Stimulated activated CD4-positive, alpha-beta T cell treated with anti-CD3 and anti-CD28 coated beads, Interleukin-1b, Interleukin-23, amount 100 ng/mL, for 1 hour (primary cell): ENCODE measurements at places on chromosomes 5 and 9.

DNA sequence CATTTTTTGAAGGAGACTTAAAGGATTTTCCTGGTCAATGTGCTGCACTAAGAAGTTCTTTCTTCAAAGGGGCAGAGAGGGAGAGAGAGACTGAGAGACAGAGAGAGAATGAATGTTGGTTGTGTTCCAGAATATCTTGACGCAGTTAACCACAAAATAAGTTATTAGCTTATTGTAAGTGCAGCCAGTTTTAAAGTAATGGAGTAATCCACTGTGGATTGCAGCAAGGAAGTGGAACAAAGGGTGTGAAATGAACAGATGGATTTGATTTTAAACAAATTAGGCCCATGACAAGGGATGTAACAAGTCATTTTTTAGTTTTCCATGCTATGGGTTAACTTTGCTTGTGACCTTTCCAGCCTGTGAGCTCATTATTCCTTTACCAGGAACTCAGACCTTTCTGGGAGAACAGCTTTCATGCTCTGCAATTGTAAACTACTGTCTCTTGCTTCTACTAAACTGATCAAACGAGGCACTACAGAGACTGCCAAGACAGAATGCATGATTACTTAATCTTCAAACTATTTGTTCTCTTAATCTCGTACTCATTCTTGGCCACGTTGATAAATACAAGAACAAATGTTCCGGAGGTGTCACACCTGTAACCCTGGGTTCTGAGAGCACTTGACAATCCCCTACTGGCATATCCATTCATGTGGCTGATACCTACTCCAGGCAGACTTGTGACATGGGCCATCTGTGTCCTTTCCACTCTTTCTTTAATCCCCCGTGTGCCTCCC is 131.1 kb downstream of the TLE1 start:
- no peak for DNase-seq

GRCh38 chr5:156481741-156482140 is 154.8 kb downstream of the SGCD start:
- no peak for DNase-seq

- no peak for DNase-seq
Measured at GRCh38 chr5:17852740-17853139, 218.5 kb downstream of the TAF11L14 start.

- no peak for DNase-seq
Measured at GRCh38 chr5:120452471-120452870, 11.6 kb upstream of the PRR16 start.
